ENCODE measurements at places on chromosomes 7 and 10. TPM values are rescaled to one million over a fixed set of nuclear protein-coding genes. Genes with fewer than 3 reads are reported as not detected.

DNA sequence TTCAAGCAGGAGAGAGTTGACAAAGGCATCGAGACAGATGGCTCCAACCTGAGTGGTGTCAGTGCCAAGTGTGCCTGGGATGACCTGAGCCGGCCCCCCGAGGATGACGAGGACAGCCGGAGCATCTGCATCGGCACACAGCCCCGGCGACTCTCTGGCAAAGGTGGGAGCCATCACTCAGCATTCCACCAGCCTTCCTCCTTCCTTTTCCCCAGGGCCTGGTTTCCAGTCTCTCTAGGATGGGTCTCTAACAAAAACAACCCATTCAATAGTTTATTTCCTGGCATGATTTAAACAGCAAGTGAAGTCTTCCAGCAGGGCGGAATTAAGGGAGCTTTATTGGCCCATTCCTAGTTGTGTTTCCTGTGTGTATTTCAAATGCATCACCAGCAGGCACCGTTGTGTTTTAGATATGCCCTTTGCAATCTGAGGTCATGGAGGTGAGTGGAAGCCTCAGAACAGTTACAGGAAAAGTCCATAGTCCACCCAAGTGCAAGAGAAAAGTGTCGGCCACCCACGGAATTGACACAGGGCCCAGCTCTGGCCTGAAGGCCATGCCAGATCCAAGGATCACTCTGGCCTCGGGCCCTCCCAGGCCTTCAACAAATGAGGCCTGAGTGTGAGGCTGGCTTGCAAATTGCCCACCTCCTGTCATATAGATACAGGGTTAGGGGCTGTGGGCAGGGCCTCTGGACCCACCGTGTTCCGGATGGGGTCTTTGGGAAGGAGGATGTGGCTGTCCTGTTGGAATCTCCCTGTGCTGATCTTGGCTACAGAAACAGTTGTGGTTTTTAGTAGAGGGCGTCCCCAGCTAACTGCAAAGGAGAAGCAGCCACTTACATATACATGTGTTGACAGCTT, 46.9 kb upstream of the TRIM8 start:
- H3K4me3 ChIP-seq = no peak overlapping the region
- no peaks in the 10 kb centered on the region for H3K27me3 ChIP-seq
- peaks cover 50% of the 10 kb centered on the region for H3K36me3 ChIP-seq
- no peak overlapping the region for H3K27ac ChIP-seq

DNA sequence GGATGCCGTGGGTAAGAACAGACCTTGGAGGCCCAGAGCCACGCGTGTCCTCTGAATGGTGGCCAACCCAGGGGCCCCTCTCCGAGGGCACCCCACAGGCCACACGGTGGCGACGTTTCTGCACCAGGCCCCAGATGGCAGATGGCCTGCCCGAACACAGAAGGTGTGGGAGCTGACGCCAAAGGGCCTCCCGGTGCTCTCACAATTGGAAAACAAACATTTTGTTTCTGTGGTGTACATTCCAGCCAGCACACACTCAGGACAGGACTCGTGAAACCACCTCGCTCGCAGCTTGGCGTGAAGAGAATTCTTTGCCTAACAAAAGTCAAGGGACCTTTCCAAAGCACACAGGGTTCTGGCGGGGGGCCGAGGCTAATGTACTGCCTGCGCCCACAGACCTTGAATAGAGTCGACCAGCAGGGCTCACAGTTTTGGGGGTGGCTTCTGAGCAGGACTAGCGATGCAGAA, 112.1 kb downstream of the FAM53B start:
- no peak overlapping the region for H3K27ac ChIP-seq
- H3K4me1 ChIP-seq = peaks cover 96% of the 10 kb centered on the region
- H3K36me3 ChIP-seq = no peaks in the 10 kb centered on the region
- H3K4me3 ChIP-seq = no peak overlapping the region

GRCh38 chr7:133815611-133816210, 311.4 kb upstream of the LRGUK start:
- H3K27me3 ChIP-seq = no peaks in the 10 kb centered on the region
- DNase-seq = no peak
- H3K27ac ChIP-seq = no peak overlapping the region
- no peaks in the 10 kb centered on the region for H3K4me1 ChIP-seq

- H3K36me3 ChIP-seq = no peaks in the 10 kb centered on the region
- H3K4me1 ChIP-seq = no peaks in the 10 kb centered on the region
- peaks cover 14% of the 10 kb centered on the region for H3K27me3 ChIP-seq
- H3K27ac ChIP-seq = no peak overlapping the region
- no peak for DNase-seq
Measured at GRCh38 chr10:100901051-100901450, 11.7 kb upstream of the SLF2 start.

DNA sequence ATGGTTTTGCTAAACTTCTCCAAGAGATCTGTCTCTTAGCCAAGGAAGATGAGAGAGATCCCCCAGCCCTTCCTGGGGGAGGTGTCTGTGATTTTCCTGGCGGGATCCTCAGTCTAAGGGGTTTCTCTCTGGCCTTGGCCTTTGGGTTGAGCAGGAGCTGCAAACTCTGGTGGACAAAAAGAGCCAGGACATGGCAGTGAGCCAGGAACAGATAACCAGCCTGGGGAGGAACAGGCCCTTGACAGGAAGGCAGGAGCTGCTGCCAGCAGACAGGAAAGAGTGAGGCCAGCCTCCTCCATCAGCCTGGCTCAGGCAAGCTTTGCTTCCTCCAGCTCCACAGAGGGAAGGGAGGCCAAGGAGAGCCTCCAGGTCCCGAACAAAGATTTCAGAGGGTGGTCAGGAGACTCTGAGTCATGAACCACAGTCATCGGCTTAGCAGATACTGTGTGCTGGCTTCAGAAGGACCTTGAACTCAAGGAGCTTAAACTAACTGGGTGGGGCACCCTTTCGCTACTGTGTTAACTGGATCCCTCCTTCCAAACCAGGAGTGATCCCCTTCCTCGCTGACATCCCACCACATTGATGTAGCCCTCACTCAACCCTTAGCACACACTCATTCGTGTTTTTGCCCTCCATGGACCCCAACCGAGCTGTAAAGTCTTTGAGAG, 34.7 kb downstream of the DDIT4 start:
- peak overlapping the region; percentile 54 for H3K27ac ChIP-seq
- no peaks in the 10 kb centered on the region for H3K27me3 ChIP-seq
- H3K36me3 ChIP-seq = no peaks in the 10 kb centered on the region
- H3K4me1 ChIP-seq = peaks cover 41% of the 10 kb centered on the region

DNA sequence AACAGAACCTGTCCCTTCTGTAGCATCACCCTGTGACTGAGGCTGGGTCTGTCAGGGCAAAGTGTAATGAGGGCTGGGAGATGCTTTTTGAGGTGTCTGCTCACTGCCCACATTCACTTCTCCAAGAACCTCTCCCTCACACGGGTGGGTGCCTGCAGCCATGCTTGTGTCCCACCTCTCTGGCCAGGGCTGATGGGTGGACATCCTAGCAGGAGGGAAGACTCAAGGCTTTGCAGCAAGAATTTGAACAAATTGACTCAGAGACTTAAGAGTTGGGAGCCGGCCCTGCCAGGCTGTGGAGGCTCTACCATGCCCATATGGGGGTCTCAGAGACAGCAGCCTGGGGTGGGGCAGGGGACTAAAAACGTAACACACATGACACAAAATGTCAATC, 33.4 kb downstream of the GOLGA7B start:
- H3K36me3 ChIP-seq = no peaks in the 10 kb centered on the region
- no peak overlapping the region for H3K4me3 ChIP-seq
- H3K27ac ChIP-seq = no peak overlapping the region
- peaks cover 7% of the 10 kb centered on the region for H3K27me3 ChIP-seq
- no peak for DNase-seq
- peaks cover 3% of the 10 kb centered on the region for H3K4me1 ChIP-seq

GRCh38 chr7:84144935-84145334, 49.7 kb downstream of the SEMA3A start:
- H3K4me1 ChIP-seq = no peaks in the 10 kb centered on the region
- no peak for DNase-seq
- H3K36me3 ChIP-seq = peaks cover 1% of the 10 kb centered on the region
- H3K4me3 ChIP-seq = no peak overlapping the region
- H3K27me3 ChIP-seq = no peaks in the 10 kb centered on the region
- H3K27ac ChIP-seq = no peak overlapping the region

Gene CRPPA
- 1.6 TPM for total RNA-seq

Gene SORBS1
- total RNA-seq = 1.7 TPM

Data from naive thymus-derived CD8-positive, alpha-beta T cell (primary cell).